ENCODE measurements at places on chromosomes 7 and 10.

DNA sequence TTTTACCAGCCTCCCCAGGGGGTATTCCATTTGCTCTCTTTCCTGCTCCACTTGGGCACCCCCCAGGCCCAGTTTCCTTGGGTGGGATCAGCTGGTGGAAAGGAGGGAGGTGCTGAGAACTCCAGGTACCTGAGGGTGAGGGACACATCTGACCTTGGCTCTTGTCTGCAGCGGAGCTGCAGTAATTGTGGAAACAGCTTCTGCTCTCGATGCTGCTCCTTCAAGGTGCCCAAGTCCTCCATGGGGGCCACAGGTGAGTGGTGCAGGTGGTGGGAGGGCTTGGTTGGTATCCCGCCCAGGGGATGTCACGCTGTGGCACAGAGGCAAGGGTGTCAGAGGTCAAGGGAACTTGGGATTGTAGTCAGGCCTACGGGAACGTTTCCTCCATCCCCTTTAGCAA lies 14.3 kb downstream of the SFRP5 start:
- DNase-seq = no peak

DNA sequence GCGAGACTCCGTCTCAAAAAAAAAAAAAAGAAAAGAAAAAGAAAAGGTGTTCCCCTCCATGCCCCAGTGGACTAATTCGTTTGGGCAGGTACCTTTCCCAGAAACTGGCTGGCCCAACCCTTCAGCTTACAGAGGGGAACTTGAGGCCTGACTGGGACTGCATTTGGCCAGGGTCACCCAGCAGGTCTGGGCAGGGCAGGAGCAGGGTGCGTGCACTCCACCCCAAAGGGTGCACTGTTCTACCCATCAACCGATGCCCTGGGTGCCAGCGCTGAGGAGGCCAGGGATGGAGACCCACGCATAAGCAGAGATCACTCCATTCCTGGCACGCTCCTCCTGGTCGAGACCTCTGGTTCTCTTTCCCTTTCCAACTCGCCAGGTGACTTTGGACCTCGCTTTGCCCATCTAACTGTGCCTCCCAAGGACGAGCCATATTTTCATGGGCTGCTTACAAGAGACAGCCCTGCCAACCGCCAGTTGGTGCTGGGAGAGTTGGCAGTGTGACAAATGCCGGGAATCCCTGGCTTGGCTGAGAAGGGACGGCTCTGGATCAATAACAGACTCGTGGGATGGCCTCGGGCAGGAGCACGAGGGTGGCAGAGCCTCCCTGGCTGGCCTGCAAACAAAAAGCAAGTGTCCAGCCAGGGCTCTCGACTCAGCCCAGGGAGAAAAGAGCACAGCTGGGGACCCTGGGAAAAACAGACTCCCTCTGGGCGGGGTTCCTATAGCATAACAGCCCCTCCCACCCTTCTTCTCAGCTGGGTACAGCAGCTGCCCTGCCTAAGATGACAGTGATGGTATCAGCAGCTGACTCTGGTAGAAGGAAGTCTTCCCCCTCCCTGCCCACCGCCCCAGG lies 7.9 kb downstream of the HSPB1 start:
- no peak for DNase-seq

DNA sequence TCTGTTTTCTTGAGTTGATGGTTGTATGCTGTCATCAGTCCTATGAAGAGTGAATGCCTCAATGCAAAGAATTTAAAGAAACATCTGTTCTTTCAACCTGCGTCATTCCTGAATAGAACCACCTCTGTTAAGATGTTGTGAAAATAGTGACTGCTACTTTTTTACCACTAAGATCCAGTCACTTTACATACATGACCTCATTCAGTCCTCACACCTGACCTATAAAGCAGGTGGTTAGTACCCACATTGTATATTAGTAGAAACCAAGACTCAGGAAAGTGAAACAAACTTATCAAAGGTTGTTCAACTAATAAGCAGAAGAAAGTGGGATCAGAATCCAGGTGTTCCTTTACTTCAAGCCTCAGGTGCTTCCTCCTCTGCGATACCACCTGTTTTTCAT lies 64.8 kb downstream of the ITGB8 start:
- DNase-seq = no peak

- DNase-seq = no peak
Observed at GRCh38 chr7:105723572-105723971, 142.3 kb upstream of the EFCAB10 start.

GRCh38 chr10:104109908-104110662 lies 11.9 kb upstream of the SFR1 start:
- DNase-seq = no peak

DNA sequence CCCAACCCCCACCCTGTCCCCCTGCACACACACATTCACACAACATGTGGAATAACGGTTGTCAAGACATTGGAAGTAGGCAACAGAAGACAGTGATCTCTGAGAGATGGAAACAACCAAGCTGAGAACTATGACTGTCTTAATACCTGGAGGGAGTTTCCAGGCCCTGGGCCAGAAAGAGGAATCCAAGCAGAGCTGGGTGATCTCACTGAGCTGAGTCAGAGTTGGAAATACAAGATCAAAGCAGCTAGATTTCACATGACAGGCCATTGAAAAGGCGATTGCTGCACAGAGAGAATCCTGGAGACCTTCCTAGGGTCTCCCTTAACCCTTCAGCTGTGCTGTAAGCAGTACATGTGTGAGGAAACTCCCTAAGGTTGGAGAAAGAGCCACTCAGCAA lies 165.8 kb upstream of the PRSS1 start:
- no peak for DNase-seq

- no peak for DNase-seq
Observed at GRCh38 chr7:152661479-152661878, 14.5 kb downstream of the XRCC2 start.

DNA sequence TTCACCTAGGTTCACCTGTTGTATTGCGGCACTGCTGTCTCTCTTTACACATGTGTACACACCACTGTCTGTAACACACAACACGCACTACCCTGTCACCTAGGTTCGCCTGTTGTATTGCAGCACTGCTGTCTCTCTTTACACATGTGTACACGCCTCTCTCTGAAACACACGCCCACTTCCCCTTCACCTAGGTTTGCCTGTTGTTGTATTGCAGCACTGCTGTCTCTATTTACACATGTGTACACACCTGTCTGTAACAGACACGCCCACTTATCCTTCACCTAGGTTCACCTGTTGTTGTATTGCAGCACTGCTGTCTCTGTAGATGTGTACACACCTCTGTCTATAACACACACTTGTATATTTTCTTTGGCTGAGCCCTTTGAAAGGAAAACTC lies 51.5 kb downstream of the WDR37 start:
- DNase-seq = no peak

GRCh38 chr10:96022739-96023138 lies 20.6 kb upstream of the CCNJ start:
- no peak for DNase-seq

DNA sequence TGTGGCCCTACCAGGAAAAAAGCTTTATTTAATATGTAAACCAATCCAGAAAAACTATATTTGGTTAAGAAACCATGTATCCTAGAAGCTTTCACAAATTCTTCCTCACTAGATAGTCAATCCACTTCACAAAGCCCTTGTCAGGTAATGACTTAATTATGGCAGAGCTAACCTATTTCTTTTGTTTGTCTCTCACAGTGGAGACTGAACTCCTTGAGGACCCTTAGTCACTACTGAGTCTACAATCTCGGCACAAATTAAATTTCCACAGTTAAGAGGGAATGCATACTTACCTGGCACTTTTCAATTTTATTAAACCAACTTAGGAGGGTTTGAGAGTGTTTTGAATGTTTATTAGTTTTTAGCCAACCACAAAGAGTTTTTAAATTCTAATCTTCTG lies 23.0 kb downstream of the WAPL start:
- no peak for DNase-seq

DNA sequence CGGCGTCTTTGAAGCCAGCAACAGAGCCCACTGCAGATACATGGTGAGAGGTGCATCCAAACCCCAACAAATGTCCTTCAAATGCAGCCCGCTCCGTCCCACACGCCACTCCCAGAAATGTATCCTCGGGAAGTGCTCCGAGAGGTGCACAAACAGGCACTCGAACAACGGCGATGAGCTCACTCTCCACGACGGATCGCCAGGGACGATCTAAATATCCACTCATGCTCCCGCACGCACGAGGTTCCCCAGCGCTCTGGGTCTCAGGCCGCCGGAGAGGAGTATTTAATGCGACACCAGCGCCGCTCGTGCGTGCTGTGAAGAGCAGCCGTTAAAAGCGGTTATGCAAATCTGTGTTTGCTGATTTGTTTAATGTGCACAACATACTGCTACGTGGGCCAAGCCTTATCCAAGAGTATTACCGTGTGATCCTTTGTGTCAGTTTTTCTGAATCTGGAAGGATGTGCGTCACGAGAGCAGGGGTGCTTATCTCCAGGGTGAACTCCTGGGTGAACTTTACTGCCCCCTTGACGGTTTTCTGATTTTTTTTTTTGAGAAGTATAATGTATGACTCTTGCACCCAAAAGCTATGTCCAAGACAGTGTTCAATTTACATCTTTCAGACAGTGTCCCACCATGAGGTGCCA lies 48.5 kb upstream of the PPP2R2D start:
- no peak for DNase-seq

DNA sequence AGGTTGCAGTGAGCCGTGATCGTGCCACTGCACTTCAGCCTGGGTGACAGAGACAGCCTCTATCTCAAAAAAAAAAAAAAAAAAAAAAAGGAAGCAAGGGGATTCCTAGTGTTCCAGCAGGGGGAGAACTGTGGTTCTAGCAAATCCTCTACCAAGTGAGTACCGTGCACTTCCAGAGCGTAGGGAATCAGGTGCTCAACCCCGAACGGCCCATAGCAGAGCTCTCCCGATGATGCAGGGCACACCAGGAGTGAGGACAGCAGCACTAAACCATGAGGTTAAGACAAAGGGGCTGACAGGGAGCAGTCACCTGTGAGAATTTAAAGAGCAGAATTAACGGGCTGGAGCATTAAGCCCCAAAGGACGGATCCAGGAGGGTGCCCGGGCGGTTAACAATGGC lies 173.6 kb downstream of the PTPRN2 start:
- DNase-seq = no peak

- DNase-seq = no peak
Observed at GRCh38 chr7:105678811-105679495, 97.7 kb upstream of the EFCAB10 start.

DNA sequence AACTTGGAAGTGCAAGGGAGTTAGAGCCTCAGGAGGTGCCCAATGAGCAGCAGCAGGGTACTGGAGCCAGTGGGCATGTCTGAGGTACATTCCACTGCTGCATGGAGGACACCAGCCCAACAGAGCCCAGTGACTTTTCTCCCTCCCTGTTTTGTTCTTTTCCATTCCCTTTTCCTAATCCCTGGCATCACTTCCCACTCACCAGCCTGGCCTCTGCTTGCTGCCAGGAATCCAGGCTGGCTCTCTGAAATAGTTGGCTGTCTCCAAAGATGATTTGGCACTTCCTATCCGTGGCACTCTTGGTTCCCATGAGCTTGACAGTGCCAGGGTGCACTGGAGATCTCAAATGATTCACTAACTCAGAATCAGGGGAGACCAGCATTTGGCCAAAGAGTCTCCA lies 97.7 kb upstream of the ZPBP start:
- no peak for DNase-seq

- DNase-seq = no peak
Observed at GRCh38 chr7:142894112-142894984, 8.8 kb upstream of the TRPV6 start.

GRCh38 chr7:102072636-102073209 lies 213.9 kb upstream of the SH2B2 start:
- no peak for DNase-seq

GRCh38 chr10:52423369-52423768 lies 109.3 kb downstream of the DKK1 start:
- DNase-seq = no peak

- no peak for DNase-seq
Observed at GRCh38 chr10:126250527-126251310, 137.6 kb downstream of the ADAM12 start.

DNA sequence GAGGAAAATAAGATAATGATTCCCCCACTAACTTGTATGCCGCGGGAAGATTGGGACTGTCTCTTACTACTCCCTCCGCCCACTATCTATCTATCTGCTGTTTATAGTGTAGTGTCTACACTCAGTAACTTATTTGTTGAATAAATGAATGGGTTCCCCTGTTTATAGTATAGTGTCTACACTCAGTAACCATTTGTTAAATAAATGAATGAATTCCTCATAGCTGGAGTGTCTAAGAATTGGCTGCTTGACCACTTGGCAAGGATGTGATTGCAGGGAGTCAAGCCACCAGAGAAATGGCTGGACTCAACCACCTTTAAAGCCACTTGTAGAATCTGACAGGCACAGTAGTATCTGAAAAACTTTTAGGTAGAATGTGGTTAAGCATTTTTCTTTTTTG lies 147.1 kb downstream of the TRIL start:
- no peak for DNase-seq

GRCh38 chr10:14023673-14024328 lies 306.9 kb downstream of the FRMD4A start:
- DNase-seq = no peak

DNA sequence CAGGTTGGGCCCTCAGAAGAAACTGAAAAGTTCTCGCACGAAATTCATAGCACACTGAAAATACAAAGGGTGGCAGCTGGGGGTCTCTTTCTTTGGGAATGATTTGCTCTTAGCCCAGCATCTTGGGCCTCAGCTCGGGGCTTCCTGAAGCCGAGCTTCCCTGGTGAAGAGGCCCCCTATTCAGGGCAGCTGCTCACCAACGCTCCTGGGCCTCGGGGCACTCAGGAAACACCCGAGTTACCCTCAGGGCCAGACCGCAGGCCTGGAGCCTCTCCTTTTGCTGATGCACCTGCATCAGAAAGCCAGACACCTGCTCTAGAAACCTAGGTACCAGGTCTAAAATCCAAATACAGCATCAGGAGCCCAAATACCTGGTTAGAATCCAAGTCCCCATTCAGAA lies 85.5 kb downstream of the PTPRE start:
- no peak for DNase-seq

- no peak for DNase-seq
Observed at GRCh38 chr10:29692121-29692539, 57.4 kb upstream of the SVIL start.

DNA sequence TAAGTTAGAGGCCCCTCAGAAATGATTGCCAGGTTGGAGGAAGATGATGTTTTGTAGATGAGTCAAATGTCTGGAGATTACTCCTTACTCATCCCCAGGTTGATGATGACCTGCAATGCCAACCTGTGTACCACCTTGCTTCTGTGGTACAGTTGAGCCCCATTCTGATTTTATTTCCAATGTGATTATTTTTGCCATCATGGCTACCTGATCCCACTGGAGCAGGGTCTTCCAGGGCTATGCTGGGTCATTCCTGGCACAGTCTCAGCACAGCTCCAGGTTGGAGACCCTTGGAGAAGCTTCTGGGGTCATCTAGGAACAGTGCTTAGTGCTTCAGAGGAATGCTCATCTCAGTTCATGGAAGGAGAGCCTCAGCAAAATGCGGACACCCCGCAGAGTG lies 34.3 kb downstream of the LRRC18 start:
- no peak for DNase-seq

DNA sequence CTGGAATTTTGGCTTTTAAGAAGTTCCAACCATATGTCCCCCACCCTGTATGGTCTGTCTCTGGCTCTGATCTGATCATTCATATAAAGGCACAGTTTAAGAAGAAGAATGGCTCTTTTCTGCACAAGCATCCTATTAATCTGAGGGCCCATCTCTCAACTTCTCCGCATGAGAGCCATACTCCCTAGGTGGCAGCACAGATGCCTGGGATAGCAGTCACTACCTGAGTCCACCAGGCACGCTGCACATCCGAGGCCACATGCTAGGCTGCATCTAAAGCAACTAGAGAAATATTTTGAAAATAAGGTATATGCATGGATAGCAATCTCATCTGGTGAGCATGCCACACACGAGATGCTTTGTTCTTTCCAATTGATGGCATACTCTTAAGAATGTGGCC lies 565.5 kb downstream of the PARD3 start:
- DNase-seq = no peak
